ENCODE measurements at places on chromosomes 2 and 18.

GRCh38 chr2:20148426-20148922 lies 76.5 kb downstream of the SDC1 start:
- DNase-seq, result no peak

DNA sequence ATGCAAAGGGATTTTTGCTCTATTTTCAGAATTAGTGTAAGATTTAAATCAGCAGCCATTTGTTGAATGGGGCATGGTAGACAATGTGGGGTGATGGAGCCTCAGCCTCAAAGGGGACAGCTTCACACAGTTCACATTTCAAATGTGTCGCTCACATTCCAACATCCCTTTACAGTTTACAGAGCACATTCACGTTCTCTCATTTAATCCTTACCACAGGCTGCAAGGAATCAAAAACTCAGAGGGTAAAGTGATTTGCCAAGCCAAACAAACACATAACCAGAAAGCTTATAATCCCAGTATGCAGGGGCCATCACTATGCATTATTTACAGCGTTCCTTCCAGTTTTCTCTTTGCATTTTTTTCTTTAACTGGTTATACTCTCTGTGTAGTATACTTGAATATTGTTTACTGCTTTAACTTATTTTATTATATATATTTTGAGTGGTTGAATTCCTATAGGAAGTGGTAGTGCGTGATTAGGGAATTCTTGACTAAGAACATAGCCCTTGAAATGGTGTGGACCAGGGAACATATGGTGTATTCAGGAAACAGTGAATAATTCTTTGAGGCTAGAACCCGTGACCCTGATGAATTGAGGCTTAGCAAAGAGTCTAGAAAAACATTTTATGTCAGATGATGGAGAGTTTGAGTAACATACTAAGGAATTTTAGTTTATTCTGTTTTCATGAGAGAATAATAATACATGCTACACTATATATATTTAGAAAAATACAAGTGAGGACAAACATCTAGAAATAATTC lies 18.1 kb upstream of the TAF1B start:
- no peak for DNase-seq

GRCh38 chr2:196096982-196097745 lies 28.5 kb upstream of the DNAH7 start:
- DNase-seq, result no peak

DNA sequence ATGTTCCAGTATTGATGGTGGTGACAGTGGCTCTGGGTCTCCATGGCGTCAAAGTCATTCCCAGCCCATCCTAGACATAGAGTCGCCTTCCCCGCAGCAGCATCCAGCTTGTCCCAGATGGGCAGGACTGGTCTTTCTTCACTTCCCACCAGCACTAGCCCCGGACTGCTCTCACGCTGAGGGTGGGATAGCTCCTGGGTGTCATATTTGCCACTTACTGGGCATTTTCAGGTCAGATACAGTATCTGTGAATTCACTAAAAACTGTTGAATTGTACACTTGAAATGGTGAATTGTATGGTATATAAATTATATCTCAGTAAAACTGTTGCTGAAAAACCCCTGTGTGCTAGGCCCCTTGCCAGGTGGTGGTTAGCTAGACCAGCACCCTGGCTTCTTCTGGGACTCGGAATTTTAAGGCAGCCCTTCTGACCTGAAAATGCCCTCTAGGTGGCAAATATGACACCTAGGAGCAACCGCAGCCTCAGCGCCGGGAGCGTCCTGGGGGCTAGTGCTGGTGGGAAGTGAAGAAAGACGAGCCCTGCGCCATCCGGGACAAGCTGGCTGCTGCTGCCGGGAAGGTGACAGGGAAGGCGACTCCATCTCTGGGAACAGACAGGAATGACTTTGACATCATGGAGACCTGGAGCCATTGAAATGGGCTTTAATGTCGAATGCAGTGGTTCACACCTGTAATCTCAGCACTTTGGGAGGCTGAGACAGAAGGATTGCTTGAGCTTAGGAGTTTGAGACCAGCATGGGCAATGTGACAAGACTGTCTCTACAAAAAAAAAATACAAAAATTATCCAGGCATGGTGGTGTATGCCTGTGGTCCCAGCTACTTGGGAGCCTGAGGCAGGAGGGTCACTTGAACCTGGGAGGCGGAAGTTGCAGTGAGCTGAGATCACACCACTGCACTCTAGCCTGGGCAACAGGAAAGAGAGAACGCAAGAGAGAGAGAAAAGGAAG lies 56.2 kb downstream of the DDX1 start:
- DNase-seq, result no peak

GRCh38 chr2:199977984-199978415 lies 22.6 kb downstream of the MAIP1 start:
- DNase-seq, result no peak

DNA sequence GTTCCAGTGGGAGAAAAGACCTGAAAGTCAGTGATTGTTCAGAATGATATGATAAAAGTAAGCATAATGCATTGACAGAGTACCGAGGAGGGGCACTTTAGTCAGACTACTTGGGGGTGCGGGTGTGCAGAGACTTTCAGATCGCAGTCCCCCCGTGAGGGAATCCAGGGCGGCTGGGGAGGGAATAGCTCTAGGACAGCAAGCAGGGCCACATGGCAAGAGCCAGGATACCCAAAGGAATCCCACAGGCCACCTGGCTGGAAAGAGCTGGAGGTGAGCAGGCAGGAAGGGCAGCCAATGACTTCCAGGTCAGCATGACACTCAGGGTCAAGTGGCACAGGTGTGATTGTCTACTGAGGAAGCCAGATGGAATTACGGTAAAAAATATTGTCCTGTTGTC lies 157.5 kb downstream of the CYP26B1 start:
- DNase-seq, result no peak

- no peak for DNase-seq
These were observed 17.6 kb upstream of the AGFG1 start for GRCh38 chr2:227454323-227454860.

DNA sequence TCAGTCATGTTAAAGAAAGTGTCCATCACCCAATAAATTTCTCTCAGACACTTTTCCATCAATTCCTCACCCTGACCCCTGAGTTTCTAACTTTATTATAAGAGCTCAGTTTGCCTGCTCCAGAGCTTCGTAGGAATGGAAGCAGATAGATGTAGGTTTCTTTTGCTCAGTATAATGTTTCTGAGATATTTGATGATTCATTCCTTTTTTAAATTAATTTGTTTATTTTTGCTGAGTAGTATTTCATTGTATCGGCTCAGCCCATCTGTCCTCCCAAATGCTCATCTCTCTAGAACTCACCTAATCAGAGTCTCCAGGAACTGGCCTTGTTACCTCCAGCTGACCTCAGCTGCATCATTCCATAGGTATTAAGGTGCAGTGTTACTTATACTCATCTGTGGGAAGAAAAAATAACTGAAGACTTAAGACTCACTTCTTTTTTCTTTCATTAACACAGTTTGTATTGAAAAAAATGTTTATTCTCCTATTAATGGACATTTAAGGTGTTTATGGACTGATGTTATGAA lies 11.9 kb upstream of the BCL2L11 start:
- DNase-seq, result no peak

- no peak for DNase-seq
These were observed 531.2 kb downstream of the NYAP2 start for GRCh38 chr2:225930687-225931086.

DNA sequence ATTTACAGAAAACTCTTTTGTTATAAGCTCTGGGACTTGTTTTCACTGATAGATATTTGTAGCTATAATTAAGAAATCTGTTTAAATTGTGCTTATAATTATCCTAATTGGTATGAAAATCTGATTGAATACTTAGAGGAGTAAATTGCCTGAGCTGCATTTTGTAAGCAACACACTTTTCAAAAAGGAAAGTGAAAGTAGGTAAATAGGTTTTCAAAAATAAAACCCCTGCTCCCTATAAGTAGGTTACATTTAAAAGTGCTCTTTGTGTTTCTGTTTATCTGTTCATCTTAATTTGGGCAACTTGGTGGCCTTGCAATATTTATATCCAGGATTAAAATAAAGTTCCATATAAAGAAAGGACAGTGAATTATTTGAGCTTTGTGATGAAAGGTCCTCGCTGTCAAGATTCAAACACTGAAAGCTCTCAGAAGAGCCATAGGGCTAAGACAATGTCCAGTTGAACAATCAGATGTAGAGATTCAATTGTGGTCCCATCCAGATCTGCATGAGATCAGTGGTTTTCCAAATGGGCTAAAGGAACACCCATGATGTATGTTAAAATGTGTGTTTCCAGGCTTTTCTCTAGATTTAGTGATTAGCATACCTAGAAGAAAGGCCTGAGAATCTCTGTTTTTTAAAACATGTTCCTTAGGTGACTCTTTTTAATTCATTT lies 371.6 kb downstream of the RPRM start:
- no peak for DNase-seq

DNA sequence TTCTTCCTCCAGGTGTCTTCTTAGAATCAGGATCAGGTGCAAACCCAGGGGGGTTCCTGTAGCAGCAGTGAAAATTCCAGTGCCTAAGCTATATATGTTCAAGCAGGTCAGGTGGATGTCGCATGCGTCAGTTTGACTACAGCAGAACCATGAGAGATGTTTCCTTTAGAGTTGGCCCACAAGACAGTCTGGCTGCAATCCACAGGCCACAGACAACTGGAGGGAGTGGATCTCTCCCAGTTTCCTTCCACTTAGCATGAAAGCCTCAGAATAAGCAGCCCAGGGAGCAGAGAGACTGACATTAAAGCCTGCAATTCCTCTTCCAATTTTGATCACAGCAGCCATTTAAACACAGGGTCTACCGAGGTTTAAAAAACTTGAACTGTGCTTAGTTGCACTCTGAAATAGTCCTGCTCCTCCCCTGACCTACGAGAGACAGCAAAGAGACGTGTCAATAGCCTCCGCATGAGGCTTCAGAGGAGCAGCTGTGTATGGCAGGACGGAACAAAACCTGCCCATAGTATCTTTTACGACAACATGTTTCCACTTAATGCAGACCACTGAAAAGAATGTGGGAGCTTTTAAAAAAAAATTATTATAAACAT lies 988 bp upstream of the KCNE4 start:
- DNase-seq, result no peak

DNA sequence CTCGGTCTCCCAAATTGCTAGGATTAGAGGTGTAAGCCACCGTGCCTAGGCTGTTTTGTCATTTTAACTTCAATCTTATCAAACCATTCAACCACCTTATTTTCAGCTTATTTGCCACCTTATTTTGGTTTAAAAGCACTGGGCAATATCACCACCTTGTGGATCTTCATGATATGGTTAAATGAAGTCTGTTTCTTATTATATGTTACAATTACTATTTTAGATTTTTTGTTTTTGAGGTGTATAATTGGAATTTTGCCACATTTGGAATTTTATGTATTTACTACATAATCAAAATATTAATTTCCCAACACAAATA lies 43.8 kb upstream of the SCN9A start:
- no peak for DNase-seq

DNA sequence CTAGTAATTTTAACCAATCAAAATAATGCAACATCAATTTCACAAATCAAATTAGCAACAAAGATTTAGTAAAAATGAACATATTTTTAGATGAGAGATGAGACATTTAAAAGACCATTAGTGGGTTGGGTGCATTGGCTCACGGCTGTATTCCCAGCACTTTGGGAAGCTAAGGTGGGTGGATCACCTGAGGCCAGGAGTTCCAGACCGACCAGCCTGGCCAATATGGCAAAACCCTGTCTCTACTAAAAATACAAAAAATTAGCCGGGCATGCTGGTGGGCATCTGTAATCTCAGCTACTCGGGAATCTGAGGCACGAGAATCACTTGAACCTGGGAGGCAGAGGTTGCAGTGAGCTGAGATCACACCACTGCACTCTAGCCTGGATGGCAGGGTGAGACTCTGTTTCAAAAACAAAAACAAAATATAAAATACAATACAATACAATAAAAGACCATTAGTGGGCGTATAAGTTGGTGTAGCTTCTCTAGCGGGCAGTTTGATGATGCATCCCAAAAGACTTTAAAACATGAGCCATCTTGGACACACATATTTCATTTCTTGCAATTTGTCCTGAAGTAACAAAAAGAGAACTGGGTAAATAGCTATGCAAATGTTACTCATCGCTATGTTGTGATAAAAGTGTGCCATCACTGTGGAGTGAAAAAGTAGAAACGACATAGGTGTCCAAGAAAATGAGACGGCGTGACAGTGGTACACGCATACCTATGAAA lies 101.8 kb downstream of the COL6A3 start:
- no peak for DNase-seq

DNA sequence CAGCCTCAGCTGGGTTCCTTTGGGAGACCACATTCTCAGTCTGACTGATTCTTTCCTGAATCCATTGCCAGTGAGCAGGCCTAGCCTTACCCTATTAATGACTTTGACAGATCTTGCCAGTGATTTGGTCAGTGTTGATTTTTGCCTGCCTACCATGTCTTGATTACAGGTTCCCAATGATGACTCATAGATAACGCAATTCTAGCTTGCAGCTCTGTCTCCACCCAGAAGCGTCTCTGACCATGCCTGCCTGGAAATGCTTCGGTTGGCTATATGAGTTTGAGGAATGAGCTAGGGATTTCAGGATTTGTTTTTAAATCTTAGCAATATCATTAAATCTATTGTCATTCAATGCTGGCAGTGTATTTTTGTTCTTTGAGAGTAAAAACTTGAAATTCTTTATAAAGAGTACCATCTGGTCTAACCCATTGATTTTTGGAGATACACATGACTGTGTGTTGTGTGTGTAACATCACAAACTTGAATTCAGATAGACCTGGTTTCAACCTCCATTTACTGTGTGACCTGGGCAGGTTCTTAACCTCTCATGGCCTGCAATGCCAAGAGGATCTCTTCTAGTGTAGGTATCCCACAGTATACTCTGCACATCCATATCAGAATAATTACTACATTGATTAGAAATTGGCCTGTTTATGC lies 57.0 kb downstream of the CCDC150 start:
- DNase-seq, result no peak

DNA sequence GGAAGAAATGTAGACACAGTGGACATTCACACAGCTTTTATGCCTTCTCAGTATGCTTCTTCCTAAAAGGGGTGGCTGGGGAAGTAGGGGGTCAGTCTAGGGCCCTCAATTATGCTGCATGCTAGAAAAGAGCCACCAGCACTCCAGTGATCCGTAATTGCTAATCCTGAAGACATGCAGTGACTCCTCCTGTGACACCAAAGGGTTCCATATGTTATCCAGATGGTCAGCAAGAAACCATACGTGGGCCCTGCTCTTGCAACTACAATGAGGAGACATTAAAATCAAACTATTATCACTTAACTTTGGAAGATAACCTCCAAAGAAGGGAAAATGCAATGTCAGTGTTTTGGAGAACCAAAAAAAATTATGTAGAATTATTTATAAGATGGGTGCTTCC lies 143.4 kb upstream of the LYPD1 start:
- no peak for DNase-seq
